Hair follicular keratinocyte (primary cell): ENCODE measurements at places on chromosomes 2 and 18. TPM values are rescaled to one million over a fixed set of nuclear protein-coding genes. Genes with fewer than 3 reads are reported as not detected.

Gene SUPT7L
- 18.2 and 18.7 TPM in 2 replicates for total RNA-seq

Gene TMEFF2
- total RNA-seq: 0.08 TPM in 1 of 2 replicates, not detected in the other

Gene DCC
- not detected in 2 replicates for total RNA-seq

Gene WNT6
- total RNA-seq: 0.16 TPM in 1 of 2 replicates, not detected in the other

Gene ASB18
- not detected in 2 replicates for total RNA-seq

Gene ERBB4
- total RNA-seq: not detected in 2 replicates

Gene TBR1
- total RNA-seq: not detected in 2 replicates
